ENCODE measurements at places on chromosomes 4 and X. TPM values are rescaled to one million over a fixed set of nuclear protein-coding genes. Genes with fewer than 3 reads are reported as not detected.

MGAT4D gene
- 0.79 TPM for total RNA-seq

MUC7 gene
- not detected for total RNA-seq

ZMAT1 gene
- 5.8 TPM for total RNA-seq

MEPE gene
- not detected for total RNA-seq

GUCY1A1 gene
- total RNA-seq: 67.1 TPM

DHRSX gene
- total RNA-seq: 18.9 TPM

NAT8L gene
- total RNA-seq: not detected

SLC16A2 gene
- total RNA-seq: 5.1 TPM

MOB1B gene
- 23.4 TPM for total RNA-seq

PLXNA3 gene
- 15.2 TPM for total RNA-seq

RASSF6 gene
- 1.7 TPM for total RNA-seq

SLC25A6 gene
- total RNA-seq: 381 TPM

SEL1L3 gene
- 67.6 TPM for total RNA-seq

GPC3 gene
- total RNA-seq: 111 TPM

UPF3B gene
- 14.7 TPM for total RNA-seq

SSX4 gene
- total RNA-seq: not detected

CLCN4 gene
- total RNA-seq: 16.5 TPM

NPFFR2 gene
- not detected for total RNA-seq

CCNA2 gene
- 3.5 TPM for total RNA-seq

WDR1 gene
- 135 TPM for total RNA-seq

PFKFB1 gene
- total RNA-seq: not detected

DYNLT3 gene
- total RNA-seq: 20.5 TPM

HS3ST1 gene
- 4.9 TPM for total RNA-seq

CXCL3 gene
- total RNA-seq: 18.0 TPM

MAP7D2 gene
- total RNA-seq: 0.39 TPM

POLA1 gene
- 13.6 TPM for total RNA-seq

PGAM4 gene
- 0.29 TPM for total RNA-seq

WWC2 gene
- total RNA-seq: 114 TPM

MAGEH1 gene
- total RNA-seq: 26.3 TPM

LRCH2 gene
- total RNA-seq: 3.8 TPM

UBE2A gene
- total RNA-seq: 46.8 TPM

STK32B gene
- total RNA-seq: 3.4 TPM

TMEM271 gene
- not detected for total RNA-seq

TRO gene
- total RNA-seq: 2.4 TPM

GLRB gene
- 2.8 TPM for total RNA-seq

MAB21L2 gene
- total RNA-seq: not detected

ARHGEF6 gene
- 21.7 TPM for total RNA-seq

DCAF12L2 gene
- total RNA-seq: not detected

ZMYM3 gene
- 32.5 TPM for total RNA-seq

ADH6 gene
- total RNA-seq: not detected

SRPX2 gene
- total RNA-seq: 14.6 TPM

SLC25A14 gene
- 8.2 TPM for total RNA-seq

FSTL5 gene
- total RNA-seq: not detected

CT45A10 gene
- not detected for total RNA-seq

MAGEA8 gene
- not detected for total RNA-seq

PRR27 gene
- total RNA-seq: not detected

ABLIM2 gene
- 6.8 TPM for total RNA-seq

RBM47 gene
- total RNA-seq: 119 TPM

NUDT11 gene
- 0.22 TPM for total RNA-seq

NR0B1 gene
- total RNA-seq: not detected

NEUROG2 gene
- not detected for total RNA-seq

MAGIX gene
- 8.5 TPM for total RNA-seq

AMER1 gene
- 5.5 TPM for total RNA-seq

L1CAM gene
- total RNA-seq: not detected

DNASE1L1 gene
- 41.2 TPM for total RNA-seq

HELT gene
- total RNA-seq: 1.3 TPM

CDS1 gene
- total RNA-seq: 13.6 TPM

BRS3 gene
- total RNA-seq: not detected

DCLK2 gene
- total RNA-seq: 3.0 TPM
